ENCODE measurements at places on chromosomes 2 and 18. TPM values are rescaled to one million over a fixed set of nuclear protein-coding genes. Genes with fewer than 3 reads are reported as not detected.

GRCh38 chr2:66445076-66445924, 10.4 kb downstream of the MEIS1 start:
- no peak for DNase-seq

The KLHL30 gene
- total RNA-seq, result 2.2 TPM

DNA sequence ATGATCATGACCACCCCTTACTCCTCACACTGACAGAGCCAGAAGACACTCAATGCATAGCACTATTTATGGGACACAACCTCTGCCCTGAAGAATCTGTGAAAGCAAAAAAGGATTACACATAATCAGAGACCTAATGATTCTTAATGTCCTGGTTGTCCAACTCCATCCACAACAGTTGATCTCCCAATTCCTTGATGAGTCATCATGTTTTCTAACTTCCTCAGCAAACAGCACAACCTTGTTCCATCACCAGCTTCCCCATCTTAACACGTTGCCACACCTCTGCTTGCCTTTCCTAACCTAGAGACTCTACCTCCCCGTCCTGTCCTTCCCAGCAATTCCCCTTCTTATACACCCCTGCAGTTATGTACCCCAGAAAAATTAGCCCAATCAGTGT, 13.2 kb upstream of the MARCHF4 start:
- no peak for DNase-seq

DNA sequence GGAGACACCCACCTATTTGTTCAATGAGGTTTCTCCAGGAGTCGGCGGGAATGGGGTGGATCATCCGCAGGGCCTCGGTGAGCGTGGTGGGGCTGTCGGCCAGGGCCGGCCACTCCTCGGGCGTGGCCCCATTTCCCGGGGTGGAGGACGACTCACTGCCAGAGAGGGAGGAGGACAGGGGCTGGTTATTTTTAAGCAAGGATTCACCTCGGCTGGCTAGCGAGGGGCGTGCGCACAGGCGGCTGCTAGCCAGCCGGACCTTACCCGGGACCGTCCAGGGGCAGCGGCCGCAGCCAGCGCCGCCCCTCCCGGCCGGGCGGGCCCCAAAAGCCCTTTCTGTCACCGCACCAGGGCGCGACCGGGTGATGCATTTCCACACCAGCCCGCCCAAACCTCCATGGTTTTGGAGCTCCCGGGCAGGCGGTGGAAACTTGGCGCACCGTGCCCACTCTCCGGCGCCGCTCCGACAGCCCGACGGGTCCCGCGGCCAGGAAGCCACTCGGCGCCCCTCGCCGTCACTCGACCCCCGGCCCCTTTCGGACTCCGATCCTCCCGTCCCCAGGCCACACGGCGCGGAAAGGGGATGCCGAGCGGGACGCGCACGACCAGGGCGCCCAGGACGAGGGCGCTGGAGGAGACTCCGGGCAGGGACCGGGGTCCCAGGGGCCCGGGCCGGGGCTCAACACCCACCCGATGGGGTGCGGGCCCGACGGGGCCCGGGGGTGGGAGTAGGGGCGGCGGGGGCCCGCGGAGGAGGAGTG, 57.1 kb downstream of the SNORC start:
- no peak for DNase-seq

The TACR1 gene
- total RNA-seq, result 1.2 TPM

- no peak for DNase-seq
These were observed 3.9 kb upstream of the MATN3 start for GRCh38 chr2:20016346-20016745.
